ENCODE measurements at places on chromosomes 4 and X. TPM values are rescaled to one million over a fixed set of nuclear protein-coding genes. Genes with fewer than 3 reads are reported as not detected.

The ENPEP gene
- total RNA-seq: 11.9 TPM

The P2RY4 gene
- 1.1 TPM for total RNA-seq

The TACR3 gene
- total RNA-seq: not detected

The SPANXB1 gene
- 5.3 TPM for total RNA-seq

DNA sequence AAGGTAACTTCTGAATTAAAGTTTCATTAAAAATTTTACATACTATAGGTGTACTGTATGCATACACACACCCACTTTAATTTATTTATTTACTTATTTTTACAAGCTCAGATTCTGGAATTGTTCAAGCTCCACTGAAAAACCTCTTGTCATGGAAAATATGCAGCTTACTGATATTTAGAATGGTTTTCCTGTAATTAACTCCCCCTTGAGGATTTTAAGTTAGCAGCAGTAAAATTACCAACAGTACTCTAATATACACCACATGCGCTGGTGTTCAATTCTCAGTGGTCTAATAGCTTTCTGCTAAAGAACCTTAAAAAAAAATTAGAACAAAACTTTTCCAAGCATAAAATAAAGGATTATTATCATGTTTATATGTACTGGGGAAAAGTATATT, 12.0 kb downstream of the MAB21L2 start:
- no peaks in the 10 kb centered on the region for H3K27me3 ChIP-seq
- no peak for DNase-seq
- H3K4me1 ChIP-seq: peaks cover 24% of the 10 kb centered on the region
- no peak overlapping the region for H3K4me3 ChIP-seq
- no peak overlapping the region for H3K27ac ChIP-seq
- H3K36me3 ChIP-seq: peaks cover 2% of the 10 kb centered on the region

GRCh38 chr4:173301518-173302201, 32.5 kb downstream of the HMGB2 start:
- H3K4me3 ChIP-seq: no peak overlapping the region
- peaks cover 20% of the 10 kb centered on the region for H3K36me3 ChIP-seq
- peaks cover 19% of the 10 kb centered on the region for H3K4me1 ChIP-seq
- H3K27ac ChIP-seq: peak overlapping the region; percentile 65
- no peaks in the 10 kb centered on the region for H3K27me3 ChIP-seq
- no peak for DNase-seq

DNA sequence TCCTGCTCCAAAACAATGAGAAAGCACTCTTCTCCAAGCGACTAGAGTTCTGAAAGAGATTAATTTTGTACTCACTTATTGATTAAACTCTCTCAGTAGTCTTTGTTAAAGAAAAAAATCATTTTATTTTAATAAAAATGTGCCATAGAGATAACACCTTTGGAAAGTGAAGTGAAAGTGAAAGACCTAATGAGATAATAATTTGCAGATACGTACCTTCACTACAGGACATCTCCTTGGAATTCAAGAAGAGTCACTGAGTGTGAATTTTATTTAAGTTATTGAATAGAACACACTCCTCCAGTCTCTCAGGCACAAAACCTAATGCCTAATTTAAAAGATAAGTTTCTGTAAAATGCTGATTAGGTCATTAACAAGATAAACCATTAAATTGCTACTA, 1070.6 kb upstream of the GRID2 start:
- no peak for DNase-seq
- no peaks in the 10 kb centered on the region for H3K36me3 ChIP-seq
- no peaks in the 10 kb centered on the region for H3K4me1 ChIP-seq
- no peak overlapping the region for H3K27ac ChIP-seq
- H3K4me3 ChIP-seq: no peak overlapping the region
- no peaks in the 10 kb centered on the region for H3K27me3 ChIP-seq

DNA sequence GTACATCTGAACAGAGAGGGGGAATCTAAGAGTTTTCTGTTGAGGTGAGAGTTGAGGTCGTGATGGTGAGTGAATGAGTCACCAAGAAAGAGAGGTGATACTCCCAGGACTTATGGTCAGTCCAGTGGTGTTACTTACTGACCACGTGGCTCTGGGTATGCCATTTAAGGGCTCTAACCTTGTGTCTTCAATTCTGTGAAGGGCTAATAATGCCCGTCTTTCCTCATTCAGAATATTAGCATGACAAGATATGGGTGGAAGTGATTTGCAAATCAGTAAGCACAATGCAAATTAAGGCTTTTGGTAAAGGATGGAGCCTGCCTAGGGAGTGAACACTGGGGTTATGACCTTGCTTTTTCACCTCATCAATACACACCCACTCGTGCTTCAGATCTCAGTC, 75.2 kb downstream of the COQ2 start:
- no peak overlapping the region for H3K4me3 ChIP-seq
- peaks cover 4% of the 10 kb centered on the region for H3K36me3 ChIP-seq
- H3K27ac ChIP-seq: no peak overlapping the region
- H3K27me3 ChIP-seq: no peaks in the 10 kb centered on the region

GRCh38 chrX:116493271-116493670, 30.5 kb upstream of the CT83 start:
- peaks cover under 1% of the 10 kb centered on the region for H3K27me3 ChIP-seq
- H3K36me3 ChIP-seq: no peaks in the 10 kb centered on the region
- H3K4me1 ChIP-seq: peaks cover 3% of the 10 kb centered on the region
- H3K4me3 ChIP-seq: no peak overlapping the region
- H3K27ac ChIP-seq: no peak overlapping the region
- DNase-seq: no peak

- H3K27me3 ChIP-seq: peaks cover 2% of the 10 kb centered on the region
- DNase-seq: no peak
- no peak overlapping the region for H3K4me3 ChIP-seq
- H3K36me3 ChIP-seq: no peaks in the 10 kb centered on the region
Measured at GRCh38 chr4:88207171-88207570, 48.7 kb upstream of the ABCG2 start.

DNA sequence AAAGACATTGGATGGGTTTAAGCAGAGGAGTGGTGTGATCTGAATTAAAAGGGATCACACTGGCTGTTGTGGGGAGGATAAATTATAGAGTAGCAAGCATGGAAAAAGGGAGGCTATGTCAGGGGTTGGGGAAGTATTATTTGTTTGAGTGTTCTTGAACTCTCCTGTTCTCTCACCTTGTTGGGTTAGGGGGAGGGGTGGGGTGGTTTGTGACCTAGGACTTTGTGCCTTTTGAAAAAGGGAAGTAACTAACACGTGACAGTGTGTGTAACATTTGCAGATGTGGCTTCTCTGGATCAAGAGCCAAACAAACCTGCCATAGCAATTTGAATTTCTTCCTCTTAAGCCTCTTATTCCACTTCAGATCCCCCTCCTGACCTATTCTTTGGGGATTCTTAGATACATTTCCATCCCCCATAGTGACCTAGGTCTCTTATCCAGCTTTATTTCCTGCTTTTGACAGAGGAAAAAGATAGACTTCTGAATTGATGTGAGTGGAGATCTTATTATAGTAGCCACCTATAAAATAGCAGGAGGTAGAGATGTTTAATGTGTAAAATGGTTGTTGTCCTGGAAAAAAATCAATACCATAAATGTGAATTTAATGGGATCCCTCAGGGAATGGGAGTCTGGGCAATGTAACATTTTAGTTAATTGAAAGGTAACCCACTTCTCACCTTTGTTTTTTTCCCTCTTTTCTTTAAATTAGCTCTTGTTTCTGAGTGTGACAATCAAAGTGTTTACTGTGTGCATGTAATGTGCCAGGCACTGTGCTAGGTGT, 120.4 kb downstream of the CT47B1 start:
- DNase-seq: no peak
- no peaks in the 10 kb centered on the region for H3K36me3 ChIP-seq
- peaks cover 4% of the 10 kb centered on the region for H3K4me1 ChIP-seq
- no peaks in the 10 kb centered on the region for H3K27me3 ChIP-seq
- no peak overlapping the region for H3K27ac ChIP-seq

All from mesothelial cell of epicardium (in vitro differentiated cells).